ENCODE measurements at places on chromosomes 1 and 21. TPM values are rescaled to one million over a fixed set of nuclear protein-coding genes. Genes with fewer than 3 reads are reported as not detected.

ACOT11 gene
- total RNA-seq: 2.3 TPM

NBPF19 gene
- total RNA-seq: 18.0 TPM

PDXK gene
- 200 TPM for total RNA-seq

PTAFR gene
- total RNA-seq: under 0.01 TPM

TCEA3 gene
- 10.7 TPM for total RNA-seq

RNPC3 gene
- 3.1 TPM for total RNA-seq

CLDN19 gene
- total RNA-seq: under 0.01 TPM

HIVEP3 gene
- 2.0 TPM for total RNA-seq

TENT5C gene
- total RNA-seq: 2.0 TPM

CYP4Z1 gene
- total RNA-seq: not detected

AIM2 gene
- total RNA-seq: not detected

RGS1 gene
- under 0.01 TPM for total RNA-seq

S100A9 gene
- not detected for total RNA-seq

FCRL5 gene
- not detected for total RNA-seq

CATSPERE gene
- 1.7 TPM for total RNA-seq

PRELP gene
- 1.1 TPM for total RNA-seq

BEST4 gene
- total RNA-seq: under 0.01 TPM

IFNAR2 gene
- 5.8 TPM for total RNA-seq

KRTAP10-8 gene
- not detected for total RNA-seq

CLEC20A gene
- not detected for total RNA-seq

NUP210L gene
- total RNA-seq: 0.28 TPM

NHLH1 gene
- total RNA-seq: not detected

MTARC2 gene
- 4.8 TPM for total RNA-seq

BSND gene
- not detected for total RNA-seq

CD247 gene
- under 0.01 TPM for total RNA-seq

GJA4 gene
- total RNA-seq: 0.58 TPM

OR2L8 gene
- total RNA-seq: not detected

CNKSR1 gene
- 0.19 TPM for total RNA-seq

RPTN gene
- total RNA-seq: under 0.01 TPM

GPR3 gene
- 0.56 TPM for total RNA-seq

FAM76A gene
- total RNA-seq: 14.9 TPM

CFAP74 gene
- not detected for total RNA-seq

OR2M3 gene
- not detected for total RNA-seq

SPRR2B gene
- not detected for total RNA-seq

PRAMEF1 gene
- total RNA-seq: not detected

KIF17 gene
- total RNA-seq: 5.1 TPM

SPATA46 gene
- total RNA-seq: not detected

CRYAA gene
- not detected for total RNA-seq

MYOG gene
- not detected for total RNA-seq

FAM3B gene
- total RNA-seq: not detected

COL24A1 gene
- 0.56 TPM for total RNA-seq

KIAA1614 gene
- 4.5 TPM for total RNA-seq

CDK18 gene
- 0.58 TPM for total RNA-seq

OR6Y1 gene
- not detected for total RNA-seq

KRTAP10-9 gene
- not detected for total RNA-seq

MRAP gene
- not detected for total RNA-seq

TMOD4 gene
- not detected for total RNA-seq

STUM gene
- not detected for total RNA-seq

S100A7 gene
- total RNA-seq: not detected

RUNX1 gene
- total RNA-seq: 31.0 TPM

SF3B4 gene
- total RNA-seq: 3.9 TPM

IVL gene
- total RNA-seq: not detected

ACTL8 gene
- total RNA-seq: not detected

CLCA1 gene
- total RNA-seq: not detected

RAB29 gene
- 15.9 TPM for total RNA-seq

KIF1B gene
- total RNA-seq: 25.1 TPM

NTMT2 gene
- not detected for total RNA-seq

CXADR gene
- total RNA-seq: 1.7 TPM

S100B gene
- total RNA-seq: 0.28 TPM

KRTAP13-2 gene
- not detected for total RNA-seq

Measured in regular cardiac myocyte (primary cell).